ENCODE measurements at places on chromosomes 16 and 17. TPM values are rescaled to one million over a fixed set of nuclear protein-coding genes. Genes with fewer than 3 reads are reported as not detected.
A peak's percentile ranks its signal among the peaks of the same experiment; 100 is the strongest.

- no peak for DNase-seq
Measured at GRCh38 chr16:72657164-72657563, 390.8 kb downstream of the ZFHX3 start.

- no peak for DNase-seq
Measured at GRCh38 chr17:36686123-36686669, 84.8 kb downstream of the MRM1 start.

- peak; percentile 76 for DNase-seq
Measured at GRCh38 chr16:28210979-28211588, 681 bp downstream of the XPO6 start.

GRCh38 chr17:39979016-39979670 is 1.5 kb upstream of the PSMD3 start:
- DNase-seq: no peak

DNA sequence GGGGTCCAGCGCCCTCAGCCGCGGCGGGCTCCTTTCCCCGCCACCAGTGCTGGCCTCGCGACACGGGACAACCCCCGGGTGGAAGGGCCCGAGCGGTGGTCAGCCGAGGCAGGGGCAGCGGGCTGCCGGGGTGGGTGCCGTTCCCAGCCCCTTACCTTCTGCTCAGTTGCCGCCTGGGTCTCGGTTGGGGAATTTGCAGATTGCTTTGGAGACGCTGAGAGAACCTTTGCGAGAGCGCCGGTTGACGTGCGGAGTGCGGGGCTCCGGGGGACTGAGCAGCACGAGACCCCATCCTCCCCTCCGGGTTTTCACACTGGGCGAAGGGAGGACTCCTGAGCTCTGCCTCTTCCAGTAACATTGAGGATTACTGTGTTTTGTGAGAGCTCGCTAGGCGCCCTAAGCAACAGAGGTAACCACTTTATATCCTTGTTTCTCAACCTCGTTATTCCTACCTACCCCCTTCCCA is 381 bp downstream of the CTNS start:
- DNase-seq: no peak

DNA sequence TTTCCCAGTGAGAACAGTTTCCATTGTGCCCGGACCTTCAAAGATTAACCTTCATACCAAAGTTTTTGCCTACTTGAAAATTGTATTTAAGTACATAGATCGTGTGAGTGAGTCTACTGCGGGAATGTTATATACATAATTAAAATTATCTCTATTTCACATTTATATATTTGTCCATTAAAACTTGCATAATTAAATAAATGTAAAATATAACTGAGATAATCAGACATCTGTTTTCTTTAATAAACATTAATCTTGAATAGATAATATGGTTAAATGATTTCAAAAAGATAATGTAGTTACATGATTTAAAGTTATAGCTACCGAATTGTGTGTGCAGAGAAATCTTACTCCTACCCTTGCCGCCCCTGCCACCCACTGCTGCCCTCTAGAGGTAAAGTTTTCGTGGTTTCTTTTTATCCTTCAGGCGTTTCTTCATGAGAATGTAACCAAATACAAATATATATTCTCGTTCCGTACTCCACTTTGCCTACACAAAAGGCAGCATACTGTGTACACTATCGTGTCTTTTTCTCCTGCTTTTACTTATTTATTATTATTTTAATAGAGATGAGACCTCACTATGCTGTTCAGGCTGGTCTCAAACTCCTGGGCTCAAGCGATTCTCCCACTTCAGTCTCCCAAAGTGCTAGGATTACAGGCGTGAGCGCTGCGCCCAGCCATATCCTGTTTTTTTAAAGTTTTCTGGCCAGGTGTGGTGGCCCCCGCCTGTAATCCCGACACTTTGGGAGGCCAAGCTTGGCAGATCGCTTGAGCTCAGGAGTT is 35.6 kb downstream of the RPA1 start:
- no peak for DNase-seq

- DNase-seq: no peak
Measured at GRCh38 chr16:60077861-60078260, 1343.7 kb upstream of the GOT2 start.

DNA sequence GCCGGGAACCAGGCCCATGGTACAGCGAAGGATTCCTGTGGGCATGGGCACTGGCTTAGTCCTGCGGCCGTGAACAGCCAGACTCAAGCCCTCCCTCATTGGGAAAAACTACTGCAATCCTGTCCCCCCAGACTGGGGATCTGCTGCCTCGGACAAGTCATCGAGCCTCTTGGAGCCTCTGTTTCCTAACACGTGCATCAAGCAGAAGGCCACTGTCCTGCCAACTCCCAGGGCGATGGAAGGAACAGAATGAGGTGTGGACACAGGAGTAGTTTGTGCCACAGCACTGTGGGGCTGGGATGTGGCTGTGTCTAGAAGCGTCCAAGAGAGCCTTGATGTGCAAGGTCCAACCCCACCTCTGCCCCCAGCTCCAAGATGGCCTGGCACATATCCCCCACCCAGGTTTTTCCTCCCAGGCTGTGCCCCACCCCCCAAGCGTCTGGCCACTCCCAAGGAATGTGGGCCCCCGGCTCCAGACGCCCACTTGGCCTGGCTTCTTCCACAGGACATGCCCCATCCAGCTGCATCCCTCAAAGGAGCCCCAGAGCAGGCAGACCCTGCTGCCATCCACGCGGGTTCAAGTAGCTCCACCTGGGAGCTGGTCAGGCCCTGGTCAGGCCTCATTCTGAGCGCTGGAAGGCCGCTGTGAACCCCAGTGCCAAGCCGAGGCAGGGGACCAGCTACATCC is 3.4 kb downstream of the CAMKK1 start:
- DNase-seq: no peak

DNA sequence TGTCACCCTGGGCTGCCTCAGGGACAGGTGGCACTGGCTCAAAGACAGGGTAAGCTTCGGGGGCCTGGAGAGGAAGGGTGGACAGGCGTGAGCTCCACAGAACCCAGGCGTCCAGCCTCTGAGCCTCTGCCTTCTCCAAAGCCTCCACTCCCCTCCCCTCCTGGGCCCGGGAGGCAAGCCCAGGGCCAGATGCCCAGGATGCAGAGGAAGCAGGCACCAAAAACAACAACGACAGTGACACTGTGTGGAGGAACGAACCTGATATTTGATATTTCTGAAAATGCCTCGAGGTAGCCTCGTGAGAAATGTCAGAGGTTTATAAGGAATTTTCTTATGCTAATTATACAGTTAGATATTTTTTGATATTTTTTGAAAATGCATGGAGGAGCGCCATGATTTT is 6.0 kb downstream of the BCL7C start:
- DNase-seq: no peak

DNA sequence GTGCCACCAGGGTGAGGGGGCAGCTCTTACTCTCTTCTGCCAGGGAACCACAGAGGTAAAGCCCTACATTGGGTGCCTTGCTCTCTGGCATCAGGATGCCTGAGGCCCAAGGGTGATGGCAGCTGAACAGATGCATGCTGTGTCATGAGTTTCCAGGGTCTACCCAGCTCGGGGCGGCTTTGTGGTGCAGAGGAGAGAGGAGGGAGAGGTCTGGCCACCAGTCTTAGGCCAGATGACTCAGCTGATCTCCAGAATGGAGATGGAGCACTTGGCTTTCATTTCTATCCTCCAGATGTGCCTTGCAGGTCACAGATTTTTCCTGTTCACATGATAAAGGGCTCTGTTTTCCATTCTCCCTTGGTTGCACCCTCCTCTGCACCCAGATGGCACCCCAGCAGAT is 23.6 kb upstream of the USP22 start:
- DNase-seq: no peak

GRCh38 chr17:72976971-72977770 is 115.3 kb downstream of the SLC39A11 start:
- DNase-seq: no peak

DNA sequence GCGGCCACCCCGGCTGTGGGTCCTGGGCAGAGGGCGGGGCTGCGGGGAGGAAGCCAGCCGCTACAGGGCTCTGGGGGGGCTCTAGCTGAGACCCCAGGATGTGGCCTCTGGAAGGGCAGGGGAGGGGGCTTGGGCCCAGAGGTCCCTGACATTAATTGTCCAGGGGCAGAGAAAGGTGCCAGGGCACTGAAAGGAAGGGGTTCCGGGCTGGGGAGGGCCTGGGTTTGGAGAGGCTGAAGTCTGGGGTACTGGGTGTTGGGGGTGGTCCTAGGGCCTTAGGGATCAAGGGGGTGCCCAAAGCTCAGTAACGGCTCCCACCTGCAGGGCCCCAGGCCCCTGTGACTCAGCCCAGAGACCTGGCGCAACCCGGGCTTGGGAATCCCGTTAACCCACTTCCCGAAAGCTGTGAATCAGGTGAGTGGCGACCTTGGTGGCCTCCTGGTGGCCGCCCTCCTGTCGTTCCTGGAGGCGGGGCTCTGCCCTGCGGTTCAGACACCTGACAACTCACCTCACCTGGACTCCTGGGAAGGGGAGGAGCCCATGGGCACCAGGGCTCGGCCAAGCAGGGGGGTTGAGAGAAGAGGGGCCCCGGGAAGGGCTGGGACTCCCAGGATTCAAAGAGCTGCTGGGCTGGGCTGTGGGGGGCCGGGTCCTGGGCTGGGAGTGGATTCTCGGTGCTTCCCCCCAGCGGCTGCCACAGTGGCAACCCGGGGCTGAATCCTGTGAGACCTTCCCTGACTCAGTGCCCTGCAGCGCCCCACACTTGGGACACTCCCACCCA is 465 bp upstream of the PRSS22 start:
- DNase-seq: peak; percentile 40

GRCh38 chr17:9487406-9487805 is 88.2 kb downstream of the STX8 start:
- no peak for DNase-seq

Gene MYO15A
- 4.4 TPM for total RNA-seq

Gene WIPF2
- 41.1 TPM for total RNA-seq

Gene NR1D1
- 69.8 TPM for total RNA-seq

Measured in sciatic nerve (tissue), 2 donors.